ENCODE measurements at places on chromosomes 12 and 14.

DNA sequence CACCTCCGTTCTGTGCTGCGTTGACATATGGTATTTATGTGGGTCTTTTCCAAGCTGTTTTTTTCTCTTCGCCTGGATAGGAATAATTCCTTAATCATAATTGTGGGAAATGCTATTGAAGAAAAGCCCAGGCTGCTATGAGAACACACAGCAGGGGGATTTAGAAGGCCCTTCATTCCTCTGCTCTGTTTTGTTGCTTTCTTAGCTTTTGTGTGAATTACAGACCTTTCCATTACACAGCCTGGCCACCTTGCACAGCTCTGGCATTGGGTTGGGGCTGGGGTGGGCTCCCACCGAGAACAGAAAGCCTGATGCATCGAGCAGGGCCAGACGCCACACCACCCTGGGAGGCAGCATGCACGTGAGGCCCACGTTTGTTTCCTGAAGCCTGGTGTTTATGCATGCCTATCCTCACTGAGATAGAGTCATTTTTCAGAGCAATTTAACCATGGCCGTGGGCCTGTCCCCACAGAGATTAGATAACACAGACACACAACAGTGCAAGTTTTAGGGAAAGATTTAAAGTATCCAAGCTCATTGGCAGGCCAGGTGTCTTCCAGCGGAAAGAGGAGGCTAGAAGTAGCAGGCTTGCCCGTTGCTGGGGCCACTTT is 287.6 kb upstream of the PWP1 start:
- no peak for DNase-seq

GRCh38 chr12:111978545-111978944 is 34.4 kb downstream of the TMEM116 start:
- no peak for DNase-seq

DNA sequence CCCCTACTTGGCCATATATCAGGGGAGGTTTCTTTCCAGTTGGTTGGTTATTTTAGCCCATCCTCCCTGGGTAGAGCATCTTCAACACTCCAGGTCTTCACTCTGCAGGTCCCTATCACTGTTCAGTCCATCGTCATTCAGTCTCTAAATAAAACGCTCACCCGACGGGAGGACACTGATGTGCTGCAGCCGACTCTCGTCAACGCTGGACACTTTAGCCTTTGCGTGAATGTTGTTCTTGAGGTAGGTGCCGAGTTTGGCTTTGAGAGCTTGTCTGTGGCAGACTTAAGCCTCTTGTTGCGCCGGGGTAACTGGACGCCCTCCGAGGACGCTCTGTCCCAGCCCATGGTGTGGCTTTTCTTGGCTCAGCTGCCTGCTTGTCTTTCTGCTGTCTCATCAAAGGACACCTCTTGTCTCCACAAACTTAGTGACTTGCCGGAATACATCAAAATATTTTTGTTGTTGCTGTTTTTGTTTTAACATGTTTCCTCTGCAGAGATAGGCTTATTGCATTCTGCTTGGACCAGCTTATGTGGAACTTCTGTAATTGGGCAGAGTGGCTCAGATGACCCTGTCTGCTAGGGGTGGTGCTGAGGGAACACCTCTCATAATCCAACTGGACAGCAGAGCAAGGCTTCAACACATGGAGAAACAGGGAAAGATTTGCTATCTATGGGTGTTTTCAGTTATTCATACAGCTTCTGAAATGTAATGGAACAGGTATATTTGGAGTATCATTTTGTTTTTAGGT is 26.5 kb downstream of the TCTN1 start:
- no peak for DNase-seq

DNA sequence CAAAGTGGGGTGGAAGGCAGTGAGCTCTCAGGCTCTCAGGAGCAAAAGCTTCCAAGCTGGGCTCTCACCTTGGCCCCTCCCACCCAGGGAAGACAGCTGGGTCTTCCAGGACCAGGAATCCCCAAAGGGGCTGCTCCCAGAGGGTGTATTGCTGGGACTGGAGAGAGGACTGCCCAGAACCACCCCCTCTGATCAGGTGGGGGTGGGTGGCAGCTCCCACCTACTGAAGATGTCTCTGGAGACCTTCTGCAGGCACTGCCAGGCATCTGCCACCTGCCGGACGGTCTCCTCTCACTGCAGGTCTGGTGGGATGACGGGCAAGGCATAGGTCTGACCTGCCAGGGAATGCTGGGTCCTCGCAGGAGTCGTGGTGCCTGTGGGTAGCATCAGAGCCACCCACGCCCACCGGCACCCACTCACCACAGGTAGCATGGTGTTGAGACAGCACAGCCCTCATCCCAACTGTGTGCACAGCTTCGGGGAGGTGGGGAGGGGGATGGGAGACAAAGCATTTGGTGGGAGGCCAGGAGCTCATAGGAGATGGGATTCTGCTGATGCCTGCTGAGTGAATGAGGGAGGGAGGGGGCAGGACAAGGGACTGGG is 103.2 kb downstream of the SINHCAF start:
- no peak for DNase-seq

DNA sequence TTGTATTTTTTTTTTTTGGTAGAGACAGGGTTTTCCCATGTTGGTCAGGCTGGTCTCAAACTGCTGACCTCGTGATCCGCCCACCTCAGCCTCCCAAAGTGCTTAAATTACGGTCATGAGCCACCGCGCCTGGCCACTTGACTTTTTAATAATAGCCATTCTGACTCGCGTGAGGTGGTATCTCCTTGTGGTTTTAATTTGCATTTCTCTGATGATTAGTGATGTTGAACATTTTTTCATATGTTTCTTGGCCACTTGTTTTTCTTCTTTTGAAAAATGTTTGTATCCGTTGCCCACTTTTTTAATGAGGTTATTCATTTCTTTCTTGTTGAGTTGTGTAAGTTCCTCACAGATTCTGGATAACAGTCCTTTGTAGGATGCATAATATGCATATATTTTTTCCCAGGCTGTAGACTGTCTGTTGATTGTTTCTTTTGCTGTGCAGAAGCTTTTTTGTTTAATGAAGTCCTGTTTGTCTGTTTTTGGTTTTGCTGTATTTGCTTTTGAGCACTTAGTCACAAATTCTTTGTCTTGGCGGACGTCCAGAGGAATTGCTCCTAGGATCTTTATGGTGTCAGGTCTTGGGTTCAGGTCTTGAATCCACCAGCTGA is 10.3 kb upstream of the PGAM5 start:
- no peak for DNase-seq

- DNase-seq: no peak
Observed at GRCh38 chr14:69034612-69035262, 55.6 kb upstream of the ACTN1 start.

GRCh38 chr12:90909069-90909770 is 45.8 kb downstream of the CCER1 start:
- no peak for DNase-seq

GRCh38 chr14:105315211-105315721 is 718 bp downstream of the PACS2 start:
- peak; percentile 24 for DNase-seq

GRCh38 chr14:59926534-59926933 is 6.6 kb downstream of the LRRC9 start:
- DNase-seq: no peak

DNA sequence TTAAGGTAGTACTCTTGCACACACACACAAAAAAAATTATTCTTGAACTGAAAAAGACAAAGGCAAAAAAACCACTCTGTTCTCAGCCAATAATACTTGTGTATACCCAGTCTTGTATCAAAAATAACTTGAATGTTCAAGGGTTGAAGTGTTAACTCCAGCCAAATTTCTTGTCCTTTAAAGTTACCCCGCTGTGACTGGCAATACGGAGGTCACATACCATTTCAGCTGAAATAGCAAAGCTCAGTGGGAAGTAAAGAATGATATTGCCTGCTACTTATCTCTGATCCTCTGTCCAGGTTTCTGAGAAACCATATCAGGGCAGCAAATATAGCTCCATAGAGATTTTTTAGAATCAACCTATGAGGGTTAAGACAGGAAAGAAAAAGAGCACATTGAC is 167.4 kb downstream of the C12orf50 start:
- DNase-seq: no peak

DNA sequence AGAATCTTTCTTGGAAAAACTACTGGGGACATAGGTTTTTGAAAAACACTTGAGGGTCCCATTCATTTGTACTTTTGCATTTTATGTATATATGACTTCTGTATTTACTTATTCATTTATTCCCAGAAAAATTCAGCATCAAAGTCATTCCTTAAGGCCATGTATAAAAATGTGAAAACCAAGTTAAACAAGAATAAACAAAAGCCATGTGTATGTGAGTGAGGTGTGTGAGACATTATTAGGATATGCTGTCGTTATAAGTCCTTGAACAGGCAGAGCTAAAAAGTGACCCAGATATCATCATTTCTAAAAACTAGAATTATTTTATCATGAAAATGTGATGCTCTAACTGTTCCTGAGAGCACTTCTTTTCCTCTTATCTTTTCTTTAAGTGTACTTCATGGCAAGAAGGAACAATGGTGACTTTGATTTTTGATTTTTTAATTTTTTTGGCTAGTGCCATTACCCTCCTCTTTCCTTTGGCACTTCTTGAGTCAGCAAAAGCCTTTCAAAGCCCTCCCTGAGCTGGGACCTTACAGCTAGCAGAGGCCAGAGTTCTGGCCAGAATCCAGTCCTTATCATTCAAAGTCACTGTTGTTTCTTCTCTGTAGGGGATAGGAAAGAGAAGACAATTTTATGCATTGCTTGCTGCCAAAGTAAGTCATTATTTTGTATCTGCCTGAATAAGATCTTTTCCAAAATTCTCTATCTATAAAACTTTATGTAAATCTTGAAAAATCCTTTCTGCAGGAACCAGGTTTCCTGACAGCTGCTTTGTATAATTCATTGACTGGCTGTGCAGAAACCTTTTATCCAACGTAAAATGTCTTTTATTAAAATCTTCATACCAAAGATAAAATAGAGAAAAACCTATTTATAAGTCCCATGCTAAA is 419.7 kb upstream of the PRICKLE1 start:
- no peak for DNase-seq

- no peak for DNase-seq
Observed at GRCh38 chr12:57619434-57620244, 8.4 kb downstream of the ARHGEF25 start.

DNA sequence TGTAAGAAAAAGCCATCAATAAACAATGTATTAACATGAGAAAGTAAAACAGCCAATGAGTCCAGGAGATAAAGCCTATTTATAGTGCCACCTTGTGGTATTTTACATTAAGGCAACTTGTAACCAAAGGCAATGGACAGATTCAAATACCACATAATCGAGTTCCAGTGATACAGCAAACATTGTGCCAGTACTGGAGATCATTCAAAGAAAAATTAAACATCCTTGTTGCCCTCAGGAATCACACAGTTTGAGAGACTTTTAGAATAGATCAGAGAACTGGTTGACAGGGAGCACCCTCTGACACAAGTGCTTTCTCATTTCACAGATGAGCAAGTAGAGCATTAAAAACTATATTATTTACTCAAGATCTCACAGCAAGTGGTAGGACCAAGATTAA is 98.1 kb downstream of the DDHD1 start:
- no peak for DNase-seq

DNA sequence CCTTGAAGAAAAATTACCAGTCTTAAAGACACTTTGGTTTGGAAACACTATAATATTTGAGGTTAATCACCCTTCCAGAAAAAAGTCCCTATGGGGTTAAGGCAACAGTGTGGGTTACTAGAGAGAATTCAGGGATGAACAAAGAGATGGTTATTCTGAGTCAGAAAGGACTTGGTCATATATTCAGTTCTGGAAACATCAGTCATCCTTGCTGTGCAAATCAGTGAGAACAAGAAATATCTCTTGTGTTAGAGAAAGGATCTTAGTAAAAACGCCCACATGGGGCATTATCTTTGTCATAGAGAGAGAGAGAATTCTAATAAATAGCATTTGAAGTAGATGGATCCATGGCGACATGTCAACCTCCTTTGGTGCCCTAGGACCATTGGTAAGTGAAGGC is 59.4 kb upstream of the E2F7 start:
- no peak for DNase-seq

DNA sequence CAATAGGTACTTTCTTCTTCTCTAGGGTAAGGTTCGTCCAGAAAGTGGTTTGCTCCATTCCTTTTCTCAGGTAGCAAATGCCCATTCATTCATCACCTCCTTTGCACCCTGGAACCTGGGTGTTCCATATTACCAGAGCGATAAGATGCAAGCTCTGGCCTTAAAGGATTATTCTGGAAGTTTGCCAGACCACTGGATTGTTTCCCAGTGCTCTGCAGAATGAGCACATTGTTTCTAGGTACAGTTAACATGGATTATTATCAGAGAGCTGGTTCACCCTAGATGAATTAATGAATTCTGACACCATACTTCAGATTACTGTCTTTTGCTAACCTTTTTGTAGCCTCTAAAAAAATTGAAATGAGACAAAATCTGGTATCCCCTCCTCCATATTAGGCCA is 170.9 kb upstream of the BMP4 start:
- DNase-seq: no peak

DNA sequence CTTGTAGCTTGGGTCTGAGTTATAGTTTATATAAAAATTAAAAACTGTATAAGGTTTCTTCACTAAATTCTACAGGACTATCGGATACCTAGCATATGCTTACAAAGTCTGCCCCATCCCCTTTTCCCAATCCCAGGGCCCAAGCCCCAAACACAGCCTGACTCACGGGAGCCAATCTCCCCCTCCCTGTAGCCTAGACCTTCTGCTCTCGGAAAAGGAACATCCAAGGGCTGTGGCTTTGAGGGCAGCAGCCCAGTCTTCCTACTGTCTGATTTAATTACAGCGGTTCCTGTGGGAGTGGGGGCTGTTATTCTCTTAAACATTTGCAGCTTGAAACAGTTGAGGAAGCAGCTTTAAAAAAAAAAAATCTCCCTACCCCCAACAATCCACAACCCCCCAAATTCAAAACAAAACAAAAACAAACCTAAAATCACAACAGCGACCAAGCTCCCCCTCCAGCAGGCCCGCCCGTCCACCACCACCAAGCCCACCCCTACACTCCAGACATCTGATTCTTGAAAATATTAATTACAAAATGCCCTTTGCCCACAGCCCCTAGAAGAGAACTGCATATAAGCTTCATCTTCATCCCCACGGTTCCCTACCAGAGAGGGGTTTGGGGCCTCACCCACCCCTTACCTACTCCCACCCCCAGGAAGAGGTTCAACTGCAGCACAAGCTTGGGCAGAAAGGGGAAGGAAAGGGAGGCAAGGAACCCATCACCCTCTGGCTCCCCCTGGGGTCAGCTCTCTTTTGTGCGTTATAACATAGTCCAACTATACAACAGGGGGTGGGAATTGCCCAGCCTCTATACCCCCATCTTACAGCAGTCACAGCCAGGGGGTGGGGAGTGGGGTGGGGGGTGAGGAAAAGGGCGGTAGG is 1.1 kb upstream of the PRKAG1 start:
- no peak for DNase-seq

Data from stimulated activated CD8-positive, alpha-beta memory T cell treated with anti-CD3 and anti-CD28 coated beads, Interleukin-4, amount 100 ng/mL, for 1 hour (primary cell).